ENCODE measurements at places on chromosomes 5 and 9. TPM values are rescaled to one million over a fixed set of nuclear protein-coding genes. Genes with fewer than 3 reads are reported as not detected.
A peak's percentile ranks its signal among the peaks of the same experiment; 100 is the strongest.

GRCh38 chr5:157519579-157520253, 55.9 kb downstream of the ADAM19 start:
- peaks cover 66% of the 10 kb centered on the region for H3K36me3 ChIP-seq
- H3K27ac ChIP-seq, result no peak overlapping the region
- no peak overlapping the region for H3K4me3 ChIP-seq
- no peak for DNase-seq

GRCh38 chr5:79771387-79771786, 81.8 kb downstream of the CMYA5 start:
- no peaks in the 10 kb centered on the region for H3K4me1 ChIP-seq
- DNase-seq, result no peak
- no peaks in the 10 kb centered on the region for H3K36me3 ChIP-seq

DNA sequence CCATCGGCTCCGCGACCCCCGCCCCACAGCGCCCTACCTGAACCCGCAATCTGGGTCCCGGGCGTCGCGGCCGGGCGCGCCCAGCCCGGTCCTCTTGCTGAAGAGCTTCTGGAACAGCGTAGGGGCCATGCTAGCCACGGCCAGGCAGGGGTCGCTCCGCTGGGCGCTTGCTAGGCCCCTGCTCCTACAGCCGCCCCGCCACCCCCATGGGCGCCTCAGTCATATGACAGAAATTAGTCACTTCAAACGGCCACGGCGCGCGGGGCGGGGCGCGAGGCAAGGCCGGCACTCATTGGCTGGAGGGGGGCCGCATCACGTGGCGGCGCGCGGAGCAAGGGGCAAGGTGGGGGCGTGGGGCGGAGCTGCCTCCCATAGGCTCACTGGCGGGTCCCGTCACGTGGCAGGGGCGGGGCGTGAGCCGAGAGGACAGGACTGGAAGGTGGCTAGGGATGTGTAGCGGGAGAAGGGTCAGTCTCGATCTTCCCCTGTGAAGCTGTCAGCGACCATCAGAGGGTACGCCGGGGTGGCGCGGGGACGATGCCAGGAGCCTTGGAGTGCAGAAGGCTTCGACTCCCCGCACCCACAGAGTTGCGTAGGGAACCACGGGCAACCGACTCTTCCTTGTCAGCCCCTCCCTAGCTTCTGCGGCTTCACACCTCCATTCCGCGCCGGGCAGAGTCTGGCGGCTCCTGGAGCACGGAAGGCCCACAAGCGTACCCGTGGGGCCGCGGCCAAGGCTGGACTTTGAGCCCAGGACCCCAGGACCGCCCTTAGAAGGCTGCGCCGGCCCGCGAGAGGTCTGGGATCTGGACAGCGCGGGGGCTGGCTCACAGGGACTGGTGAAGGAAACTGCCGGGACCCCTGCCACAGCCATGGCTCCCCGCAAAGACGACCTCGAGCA, at the start of gene FNIP1:
FNIP1 (minus strand) TSS at position 225 of the 901 bp plus-strand sequence; CDS start at position 129, 96 bp downstream.
- DNase-seq, result peak; percentile 98
- H3K4me3 ChIP-seq, result peak within 1 kb of the TSS; percentile 87
- H3K36me3 ChIP-seq, result peaks cover 29% of the 10 kb centered on the region
- H3K4me1 ChIP-seq, result peaks cover 15% of the 10 kb centered on the region
- no peaks in the 10 kb centered on the region for H3K27me3 ChIP-seq
- H3K27ac ChIP-seq, result peak within 1 kb of the TSS; percentile 94

GRCh38 chr5:140322751-140323731, 20.1 kb upstream of the PFDN1 start:
- peak; percentile 96 for DNase-seq
- no peaks in the 10 kb centered on the region for H3K36me3 ChIP-seq
- H3K4me3 ChIP-seq, result no peak overlapping the region
- H3K27me3 ChIP-seq, result no peaks in the 10 kb centered on the region

DNA sequence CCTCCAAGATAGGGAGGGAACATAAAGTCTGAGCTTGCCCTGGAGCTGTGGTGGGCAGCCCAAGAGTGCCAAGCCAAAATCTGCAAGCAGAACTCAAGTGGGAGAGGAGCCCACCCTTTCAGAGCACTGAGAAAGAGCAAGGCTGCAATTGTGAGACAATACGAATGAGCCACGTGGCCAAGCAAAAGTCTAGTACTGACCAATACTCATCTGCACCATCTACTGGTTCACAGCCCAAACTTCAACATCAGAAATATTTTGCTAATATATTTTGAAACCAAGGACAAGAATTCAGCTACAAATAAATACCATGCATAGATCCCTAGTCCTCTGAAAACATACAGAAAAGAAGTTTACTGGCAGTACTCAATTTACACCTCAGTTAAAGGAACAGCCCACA, 696.2 kb upstream of the COX7C start:
- H3K4me1 ChIP-seq, result no peaks in the 10 kb centered on the region
- DNase-seq, result no peak
- H3K36me3 ChIP-seq, result no peaks in the 10 kb centered on the region
- no peak overlapping the region for H3K27ac ChIP-seq
- H3K27me3 ChIP-seq, result no peaks in the 10 kb centered on the region
- no peak overlapping the region for H3K4me3 ChIP-seq

PTGR1 gene
- 86.8 TPM for total RNA-seq

ELOVL7 gene
- total RNA-seq, result 0.05 TPM
